ENCODE measurements at places on chromosomes 4 and X.

GRCh38 chrX:37871626-37872302 lies 24.4 kb upstream of the DYNLT3 start:
- no peak for DNase-seq

DNA sequence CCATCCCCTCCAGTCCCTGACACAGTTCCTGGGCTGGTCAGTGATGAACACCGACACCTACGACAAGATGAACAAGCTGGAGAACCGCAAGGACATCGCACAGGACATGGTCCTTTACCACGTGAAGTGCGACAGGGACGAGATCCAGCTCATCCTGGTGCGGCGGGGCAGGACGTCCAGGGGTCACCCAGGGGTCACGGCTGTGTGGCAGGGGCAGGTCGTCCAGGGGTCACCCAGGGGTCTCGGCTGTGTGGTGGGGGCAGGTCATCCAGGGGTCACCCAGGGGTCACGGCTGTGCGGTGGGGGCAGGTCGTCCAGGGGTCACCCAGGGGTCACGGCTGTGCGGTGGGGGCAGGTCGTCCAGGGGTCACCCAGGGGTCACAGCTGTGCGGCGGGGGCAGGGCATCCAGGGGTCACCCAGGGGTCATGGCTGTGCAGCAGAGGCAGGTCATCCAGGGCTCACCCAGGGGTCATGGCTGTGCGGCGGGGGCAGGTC lies 16.7 kb downstream of the ATP5ME start:
- DNase-seq = no peak

DNA sequence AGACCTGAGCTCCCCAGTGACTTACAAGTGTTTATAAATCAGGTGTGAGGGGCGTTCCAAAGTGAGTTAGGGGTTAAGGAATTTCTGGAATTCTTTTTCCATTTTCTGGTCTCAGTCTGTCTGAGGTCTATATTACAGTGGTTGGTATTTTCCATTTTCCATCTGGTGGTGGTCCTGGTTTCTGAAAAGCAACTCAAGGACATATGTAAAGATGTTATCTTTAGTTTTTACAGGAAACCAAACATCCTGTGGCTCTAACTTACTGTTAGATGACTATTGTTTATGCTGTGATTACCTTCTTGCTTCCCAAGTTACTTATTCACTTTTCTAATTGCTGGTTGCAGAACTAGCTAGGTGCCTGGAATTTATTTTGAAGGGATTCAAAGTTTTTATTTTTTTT lies 53.5 kb upstream of the IL21 start:
- no peak for DNase-seq

DNA sequence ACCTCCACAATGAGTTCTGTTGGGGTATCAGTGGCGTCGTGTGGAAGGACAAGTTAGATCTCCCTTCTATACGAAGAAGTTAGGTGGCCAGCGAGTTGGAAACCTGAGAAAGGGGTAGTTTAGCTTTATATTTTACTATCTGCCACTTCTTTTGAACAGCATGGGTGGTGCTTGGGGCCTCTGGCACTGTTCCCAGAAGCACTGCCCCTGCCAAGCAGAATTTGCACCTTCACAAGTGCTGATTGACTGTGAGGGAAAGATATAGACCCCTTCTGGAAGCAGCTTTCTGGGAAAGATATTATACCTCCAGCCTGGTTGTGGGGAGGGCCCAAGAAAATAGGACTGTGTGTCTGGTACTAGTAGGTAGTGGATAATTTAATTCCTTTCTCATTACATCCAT lies 246.9 kb downstream of the FBXO8 start:
- DNase-seq = no peak

DNA sequence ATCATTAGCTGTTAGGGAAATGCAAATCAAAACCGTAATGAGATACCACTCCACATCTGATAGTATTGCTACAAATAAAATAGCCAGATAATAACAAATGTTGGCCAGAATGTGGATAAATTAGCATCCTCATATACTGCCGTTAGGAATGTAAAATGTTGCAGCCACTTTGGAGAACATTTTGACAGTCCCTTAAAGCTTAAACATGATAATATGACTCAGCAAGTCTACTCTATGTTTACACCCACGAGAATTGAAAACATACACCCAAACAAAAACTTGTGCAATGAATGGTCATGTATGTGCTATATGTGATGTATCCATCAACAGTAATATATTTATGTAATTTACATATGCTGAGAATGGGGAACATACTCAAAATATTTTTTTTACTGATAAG lies 78.2 kb downstream of the GSTCD start:
- no peak for DNase-seq

DNA sequence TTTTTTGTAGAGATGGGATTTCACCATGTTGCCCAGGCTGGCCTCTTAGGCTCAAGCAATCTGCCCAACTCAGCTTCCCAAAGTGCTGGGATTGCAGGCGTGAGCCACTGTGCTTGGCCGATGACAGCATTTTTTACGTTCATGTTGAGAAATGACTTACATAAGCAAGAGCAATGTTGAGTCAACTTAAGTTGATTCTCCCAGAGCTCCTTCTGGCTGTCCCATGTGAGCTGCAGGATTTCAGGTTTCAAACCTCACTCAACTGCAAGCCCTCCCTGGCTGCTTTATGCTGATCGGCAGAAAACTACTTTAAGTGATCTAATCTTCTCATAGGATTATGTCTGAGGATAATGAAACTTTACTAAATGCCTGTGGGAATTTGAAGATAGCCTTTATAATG lies 86.8 kb downstream of the GC start:
- no peak for DNase-seq

DNA sequence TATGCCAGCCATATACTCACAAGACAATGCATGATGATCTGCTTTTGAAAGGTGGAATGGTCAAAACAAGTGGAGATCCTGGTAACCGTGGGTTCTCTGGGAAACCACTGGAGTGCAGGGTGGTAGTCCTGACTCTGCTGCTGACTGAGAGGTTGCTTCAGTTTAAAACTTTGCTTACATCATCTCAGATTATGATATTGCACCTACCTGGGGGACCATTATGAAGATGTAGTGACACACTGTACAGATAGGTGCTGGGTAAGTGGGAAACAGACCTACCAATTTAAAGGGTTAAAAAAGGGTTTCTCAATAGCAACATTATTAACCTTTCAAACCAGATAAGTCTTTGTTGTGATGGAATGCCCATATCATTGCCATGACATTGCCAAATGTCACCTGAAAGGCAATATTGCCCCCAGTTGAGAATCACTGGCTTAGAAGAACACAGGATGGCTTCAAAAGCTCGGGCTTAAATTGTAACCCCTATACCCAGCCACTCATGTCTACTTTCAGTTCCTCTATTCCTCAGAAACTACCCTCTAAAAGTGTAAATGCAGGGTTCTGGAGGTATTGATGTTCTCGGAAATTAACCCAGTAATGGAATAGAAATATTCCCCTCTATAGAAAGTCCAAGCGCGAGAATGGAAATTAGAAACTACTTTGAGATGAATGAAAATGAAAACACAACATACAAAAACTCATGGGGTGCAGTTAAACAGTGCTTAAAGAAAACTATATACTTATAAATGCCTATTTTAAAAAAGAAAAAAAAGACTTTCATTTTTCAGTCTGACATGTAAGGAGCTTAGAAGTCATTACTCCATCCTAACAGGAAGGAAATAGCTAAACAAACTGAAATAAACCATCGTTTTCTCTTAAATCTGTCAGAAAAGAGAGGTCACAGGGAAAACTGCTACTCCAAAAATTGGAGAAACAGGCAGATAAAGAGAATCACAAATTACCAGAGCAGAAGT lies 65.8 kb downstream of the ARHGEF6 start:
- no peak for DNase-seq

- DNase-seq = no peak
Measured at GRCh38 chr4:101500742-101501141, 153.4 kb upstream of the PPP3CA start.

DNA sequence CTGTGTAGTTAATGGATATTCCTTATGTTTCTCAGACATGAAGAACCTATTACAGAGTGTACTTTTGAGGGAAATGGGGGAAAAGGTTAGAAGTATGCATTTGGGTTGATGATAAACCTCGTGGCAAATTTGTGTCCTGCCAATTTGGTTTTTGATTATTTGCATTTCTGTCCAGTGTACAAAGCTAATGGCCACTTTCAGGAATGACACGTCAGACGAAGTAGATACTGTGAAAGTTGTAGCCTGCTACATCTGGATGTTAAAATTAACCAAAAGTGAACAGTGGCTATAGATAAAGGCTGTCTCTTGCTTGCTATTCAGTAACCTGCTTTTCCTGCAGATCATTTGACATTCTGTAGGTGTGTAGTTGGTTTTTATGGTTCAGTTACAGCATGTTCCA lies 1.0 kb downstream of the PRDX4 start:
- DNase-seq = no peak

- DNase-seq = no peak
Measured at GRCh38 chr4:164070625-164071024, 576.1 kb downstream of the TMA16 start.

GRCh38 chrX:112901869-112902725 lies 61.5 kb upstream of the AMOT start:
- DNase-seq = no peak

All from CD8-positive, alpha-beta memory T cell (primary cell).